Calu3 (cell line): ENCODE measurements at places on chromosomes 5 and 9.

- DNase-seq, result no peak
Measured at GRCh38 chr9:16515879-16516301, 354.6 kb downstream of the BNC2 start.

DNA sequence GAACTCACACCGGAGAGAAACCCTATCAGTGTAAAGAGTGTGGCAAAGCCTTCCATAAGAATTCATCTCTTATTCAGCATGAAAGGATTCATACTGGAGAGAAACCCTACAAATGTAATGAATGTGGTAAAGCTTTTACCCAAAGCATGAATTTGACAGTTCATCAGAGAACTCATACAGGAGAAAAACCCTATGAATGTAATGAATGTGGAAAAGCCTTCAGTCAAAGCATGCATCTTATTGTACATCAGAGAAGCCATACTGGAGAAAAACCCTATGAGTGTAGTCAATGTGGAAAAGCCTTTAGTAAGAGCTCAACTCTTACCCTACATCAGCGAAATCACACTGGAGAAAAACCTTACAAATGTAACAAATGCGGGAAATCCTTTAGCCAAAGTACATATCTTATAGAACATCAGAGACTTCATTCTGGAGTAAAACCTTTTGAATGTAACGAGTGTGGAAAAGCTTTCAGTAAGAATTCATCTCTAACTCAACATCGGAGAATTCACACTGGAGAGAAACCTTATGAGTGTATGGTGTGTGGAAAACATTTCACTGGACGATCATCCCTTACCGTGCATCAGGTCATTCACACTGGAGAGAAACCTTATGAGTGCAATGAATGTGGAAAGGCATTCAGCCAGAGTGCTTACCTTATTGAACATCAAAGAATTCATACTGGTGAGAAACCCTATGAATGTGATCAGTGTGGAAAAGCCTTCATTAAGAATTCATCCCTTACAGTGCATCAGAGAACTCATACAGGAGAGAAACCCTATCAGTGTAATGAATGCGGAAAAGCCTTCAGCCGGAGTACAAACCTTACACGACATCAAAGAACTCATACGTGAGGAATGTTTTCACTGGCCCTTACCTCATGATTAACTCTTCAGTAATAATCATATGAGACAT is 8.9 kb upstream of the ZNF454 start:
- DNase-seq, result no peak

- DNase-seq, result no peak
Measured at GRCh38 chr5:172451771-172452197, 2.5 kb downstream of the SH3PXD2B start.

DNA sequence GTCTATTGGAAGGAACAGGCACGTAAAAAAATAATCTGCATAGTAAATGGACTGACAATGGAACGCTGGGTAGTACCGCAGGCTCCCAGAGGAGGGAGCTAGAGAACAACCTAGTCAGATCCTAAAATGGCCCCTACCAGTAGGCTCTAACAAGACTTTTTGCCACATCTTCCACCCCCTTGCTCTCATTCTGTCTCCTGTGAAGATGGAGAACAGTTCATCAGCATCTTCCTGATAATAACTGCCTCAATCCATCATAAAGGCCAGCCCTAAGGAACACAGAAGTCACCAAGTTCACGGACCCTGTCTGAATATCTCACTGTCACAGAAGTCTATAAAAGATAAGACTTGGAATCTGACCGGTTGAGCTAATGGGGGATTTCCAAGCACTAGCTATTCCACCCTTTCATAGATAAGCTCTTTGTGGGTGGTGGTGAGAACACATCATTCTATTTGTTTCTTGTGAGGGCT is 133.4 kb downstream of the SLC1A3 start:
- DNase-seq, result peak; percentile 83

DNA sequence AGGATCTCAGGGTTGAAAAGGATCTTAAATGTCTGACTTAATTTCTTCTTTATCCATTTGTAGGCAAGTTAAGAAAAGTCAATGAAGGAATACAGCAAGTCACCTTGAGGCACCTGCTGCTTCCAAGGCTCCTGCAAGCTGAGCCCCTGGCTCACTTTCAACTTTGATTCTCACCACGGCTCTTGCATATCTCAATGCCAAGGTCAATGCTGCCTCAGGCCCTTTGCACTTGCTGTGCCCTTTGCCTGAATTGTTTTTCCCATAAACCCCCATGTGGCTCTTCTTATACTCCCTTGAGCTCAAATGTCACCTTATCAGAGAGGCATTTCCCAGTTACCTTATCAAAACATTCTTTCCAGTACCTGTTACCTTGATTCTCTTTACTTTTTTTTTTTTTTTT is 144.3 kb upstream of the RAPGEF1 start:
- DNase-seq, result no peak

GRCh38 chr5:107604990-107605389 is 65.7 kb downstream of the EFNA5 start:
- DNase-seq, result no peak

- DNase-seq, result peak; percentile 42
Measured at GRCh38 chr5:90940227-90940995, 381.8 kb downstream of the ADGRV1 start.

GRCh38 chr9:108212184-108212583 is 643.6 kb downstream of the ACTL7B start:
- no peak for DNase-seq

- DNase-seq, result peak; percentile 6
Measured at GRCh38 chr5:61362796-61363368, 30.8 kb downstream of the ZSWIM6 start.

GRCh38 chr9:111413996-111414395 is 70.2 kb downstream of the ECPAS start:
- no peak for DNase-seq

DNA sequence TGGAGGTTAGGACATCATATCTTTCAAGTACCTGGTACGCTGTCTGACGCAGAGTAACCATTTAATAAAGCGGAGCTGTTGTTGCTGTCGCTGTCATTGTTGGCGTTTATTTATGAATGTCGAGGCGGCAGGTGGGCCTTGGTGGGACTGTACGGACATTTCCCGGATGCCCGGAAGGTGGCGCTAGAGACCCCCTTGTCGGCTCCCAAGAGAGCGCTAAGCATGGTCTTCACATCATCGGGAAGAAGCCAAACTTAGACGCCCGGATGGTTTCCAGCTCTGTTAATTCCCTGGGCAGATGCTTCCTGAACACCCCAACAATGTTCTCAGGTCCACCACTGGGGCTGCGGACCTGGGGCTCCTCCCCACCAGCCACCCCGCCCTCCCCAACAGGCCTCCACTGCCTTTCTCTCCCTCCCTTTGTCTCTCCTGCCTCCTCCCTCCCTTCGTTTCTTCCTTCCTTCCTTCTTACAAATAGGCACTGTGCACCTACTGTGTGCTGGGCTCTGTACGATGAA is 54.1 kb downstream of the DUSP1 start:
- peak; percentile 91 for DNase-seq

- no peak for DNase-seq
Measured at GRCh38 chr5:42810834-42811590, 680 bp downstream of the SELENOP start.

- DNase-seq, result peak; percentile 71
Measured at GRCh38 chr5:61768692-61769281, 436.7 kb downstream of the ZSWIM6 start.

DNA sequence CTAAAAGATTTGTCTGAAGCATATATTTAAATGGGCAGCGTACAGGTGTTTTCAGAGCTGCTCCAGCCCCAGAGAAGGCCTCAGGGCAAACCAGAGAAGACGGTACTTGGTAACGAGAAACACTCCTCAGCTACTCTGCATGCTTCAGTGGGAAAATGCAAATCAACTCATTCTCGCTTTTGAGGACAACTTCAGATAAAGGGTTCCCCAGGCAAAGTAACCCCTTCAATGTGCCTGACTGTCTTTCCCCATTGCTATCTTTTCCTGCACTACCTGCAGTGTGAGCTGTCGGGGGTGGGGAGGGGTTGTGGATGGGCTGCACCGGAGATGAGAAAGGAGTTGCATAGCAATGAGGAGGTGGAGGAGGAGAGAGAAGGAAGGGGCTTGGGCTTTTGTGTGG is 339.7 kb upstream of the CLINT1 start:
- no peak for DNase-seq

DNA sequence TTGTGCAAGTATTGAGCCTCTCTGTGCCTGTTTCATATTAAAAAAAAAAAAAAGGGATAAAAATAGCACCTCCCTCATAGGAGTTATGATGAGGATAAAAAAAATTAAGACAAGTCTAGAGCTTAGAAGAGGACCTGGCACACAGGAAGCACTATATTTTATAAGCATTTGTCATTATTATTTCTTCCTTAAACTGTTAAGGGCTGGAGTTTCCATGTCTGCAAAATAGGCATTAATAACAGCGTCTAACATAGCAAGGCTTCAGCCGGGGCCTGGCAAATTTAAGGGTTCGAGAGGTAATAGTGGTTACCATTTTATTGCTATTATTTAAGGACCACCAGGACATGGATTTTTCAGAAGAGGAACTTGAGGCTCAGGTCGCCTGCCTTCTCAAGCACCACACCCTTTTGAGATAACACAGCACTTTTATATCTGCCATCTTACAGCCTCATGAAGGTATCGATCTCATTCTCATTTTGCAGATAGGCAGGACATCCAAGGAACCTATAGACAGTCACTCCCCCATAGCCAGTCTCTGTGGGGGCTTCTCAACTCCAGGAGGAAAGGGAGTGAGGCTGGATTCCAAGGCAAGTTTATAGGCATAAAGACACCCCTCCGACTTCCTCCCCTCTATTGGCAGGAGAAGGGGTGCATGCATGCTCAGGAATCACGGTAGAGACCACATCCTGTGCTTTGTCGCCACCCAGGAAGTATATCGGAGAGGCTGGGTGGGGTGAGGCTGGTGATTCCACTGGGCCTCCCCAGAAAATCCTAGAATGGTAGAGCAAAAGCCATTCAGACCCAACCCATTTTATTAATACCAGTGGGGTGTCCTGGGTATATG is 2.4 kb downstream of the ANXA6 start:
- no peak for DNase-seq

- no peak for DNase-seq
Measured at GRCh38 chr9:2072752-2073405, 57.7 kb downstream of the SMARCA2 start.

DNA sequence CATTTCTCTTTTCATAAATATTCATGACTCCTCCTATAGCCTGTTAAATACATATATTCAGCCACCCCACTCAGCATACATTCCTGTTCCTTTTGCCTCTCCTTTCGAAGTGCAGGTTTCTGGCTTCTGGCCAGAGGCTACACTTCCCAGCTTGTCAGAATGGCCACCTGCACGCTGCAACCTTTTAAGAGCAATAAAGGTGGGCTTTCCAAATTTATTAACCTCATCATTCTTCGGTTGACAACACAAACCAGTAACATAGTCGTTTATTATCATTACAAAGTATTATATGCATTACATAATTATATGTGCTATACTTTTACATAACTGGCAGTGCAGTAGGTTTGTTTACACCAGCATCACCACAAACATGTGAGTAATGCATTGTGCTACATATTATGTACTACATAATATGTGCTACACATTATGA is 16.5 kb upstream of the TMEM171 start:
- no peak for DNase-seq

GRCh38 chr5:80204808-80205614 is 50.8 kb downstream of the SERINC5 start:
- DNase-seq, result peak; percentile 21

- peak; percentile 76 for DNase-seq
Measured at GRCh38 chr9:69412741-69413150, 87.7 kb downstream of the ENTREP1 start.
